Activated CD4-positive, CD25-positive, alpha-beta regulatory T cell treated with anti-CD3 and anti-CD28 coated beads, Interleukin-2, amount 50 U/mL, for 24 hours (primary cell): ENCODE measurements at places on chromosomes 6 and 20.

GRCh38 chr6:147057188-147057587 lies 147.0 kb upstream of the STXBP5 start:
- no peak for ATAC-seq

DNA sequence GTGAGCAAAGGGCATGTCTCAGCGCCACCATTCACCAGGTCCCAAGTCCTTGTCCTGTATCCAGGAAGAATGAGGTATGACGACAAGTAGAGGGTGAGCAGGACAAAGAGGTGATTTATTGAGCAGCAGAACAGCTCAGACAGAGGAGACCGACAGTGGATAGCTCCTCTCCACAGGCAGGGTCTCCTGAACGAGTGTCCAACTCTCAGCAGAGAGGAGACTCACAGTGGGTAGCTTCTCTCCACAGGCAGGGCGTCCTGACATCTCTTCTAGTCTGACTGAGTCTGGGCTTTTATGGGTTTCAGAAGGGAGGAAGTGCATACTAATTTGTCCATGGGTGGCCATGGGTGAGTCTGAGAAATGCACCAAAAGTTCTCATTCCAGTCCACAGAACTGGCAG lies 204.7 kb downstream of the ANKRD60 start:
- ATAC-seq, result no peak

DNA sequence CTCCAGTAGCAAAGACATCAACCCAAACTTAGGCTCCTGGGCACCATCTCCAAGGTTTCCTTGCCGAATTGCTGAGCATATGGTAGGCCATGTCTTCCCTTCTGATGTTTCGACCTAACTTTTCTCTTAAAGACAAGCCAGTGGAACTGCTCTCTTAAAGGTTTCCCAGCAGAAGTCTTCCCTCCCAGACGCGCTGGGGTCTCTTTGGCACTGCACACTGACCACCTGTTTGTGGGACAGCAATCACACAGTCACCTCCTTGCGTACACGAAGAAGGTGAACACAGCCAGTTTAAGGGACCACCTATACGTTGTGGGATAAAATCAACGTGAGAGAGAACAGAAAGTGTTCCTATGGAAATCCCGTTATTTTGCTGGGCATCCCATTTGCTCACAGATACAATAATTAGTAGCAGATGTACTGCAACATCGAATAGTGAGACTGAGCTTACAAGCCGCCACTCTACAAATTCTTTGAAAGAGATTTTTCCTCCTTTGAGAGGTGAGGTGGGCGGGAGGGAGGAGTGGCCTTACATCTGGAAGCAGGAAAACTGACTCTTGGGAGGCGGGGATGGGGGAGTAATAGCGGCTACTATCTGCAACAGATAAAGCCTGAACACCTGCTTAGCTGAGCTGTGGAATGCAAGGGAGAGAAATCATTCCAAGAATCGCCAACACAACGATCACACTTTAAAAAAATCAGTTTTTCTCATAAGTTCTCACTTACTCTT lies 9.9 kb downstream of the GRIK2 start:
- no peak for ATAC-seq

DNA sequence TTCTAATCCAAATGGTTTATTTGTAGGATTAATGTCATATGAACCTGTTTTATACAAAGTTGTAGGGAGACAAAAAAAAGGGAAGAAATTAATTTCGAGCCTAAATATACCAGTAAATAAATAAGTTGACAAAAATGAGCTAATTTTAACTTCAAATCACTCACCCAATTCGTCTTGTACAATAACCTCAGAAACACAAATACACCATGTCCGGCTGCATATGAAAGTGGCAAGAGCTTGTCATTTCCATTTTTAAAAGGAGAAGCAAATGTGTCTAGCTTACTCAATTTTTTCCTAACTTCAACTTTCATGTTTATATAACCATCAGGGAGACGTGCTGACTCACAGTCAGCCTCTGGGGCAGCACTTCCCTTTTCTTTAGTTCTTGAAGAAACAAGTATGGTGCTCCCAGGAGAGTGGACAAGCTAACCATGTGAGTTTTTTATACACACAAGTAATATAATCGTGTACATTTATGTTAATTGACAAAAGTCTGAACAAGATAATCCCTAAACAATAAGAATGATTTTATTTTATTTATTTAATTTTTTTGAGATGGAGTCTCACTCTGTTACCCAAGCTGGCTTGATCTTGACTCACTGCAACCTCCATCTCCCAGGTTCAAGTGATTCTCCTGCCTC lies 55.5 kb upstream of the SGK1 start:
- peak; percentile 53 for ATAC-seq

DNA sequence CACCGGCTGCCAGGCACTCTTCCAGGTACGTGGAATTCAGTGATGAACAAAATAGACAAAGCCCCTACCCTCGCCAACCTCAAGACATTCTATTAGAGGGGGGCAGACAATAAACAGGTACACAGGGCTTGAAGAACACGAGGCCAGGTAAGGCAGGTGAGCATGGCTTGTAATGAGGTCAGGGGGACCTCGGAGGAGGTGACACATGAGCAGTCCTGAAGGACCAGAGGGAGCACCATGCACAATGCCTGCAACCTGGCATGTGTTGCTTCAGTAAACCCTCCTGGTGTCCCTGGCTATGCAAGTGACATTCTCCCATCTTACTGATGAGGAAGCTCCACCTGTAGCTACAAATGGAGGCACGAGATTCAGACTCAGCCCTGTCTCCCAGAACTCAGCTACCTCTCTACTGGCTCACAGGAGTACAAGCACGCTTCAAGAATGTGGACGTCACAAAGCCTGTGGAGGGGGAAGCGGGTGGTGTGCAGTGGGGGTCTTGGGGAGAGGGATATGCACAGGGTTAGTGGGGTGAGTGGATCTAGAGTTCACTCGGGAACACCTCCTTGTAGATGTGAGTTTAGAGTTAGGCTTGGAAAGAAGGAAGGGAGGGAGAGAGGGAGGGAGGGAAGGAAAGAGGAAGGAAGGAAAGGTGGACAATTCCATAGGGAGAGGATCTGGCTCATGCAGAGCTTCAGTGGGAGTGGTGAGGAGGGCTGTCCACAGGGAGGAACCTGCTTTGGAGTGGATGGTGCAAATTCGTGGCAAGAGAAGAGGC lies 7.6 kb upstream of the MAPK13 start:
- ATAC-seq, result no peak

DNA sequence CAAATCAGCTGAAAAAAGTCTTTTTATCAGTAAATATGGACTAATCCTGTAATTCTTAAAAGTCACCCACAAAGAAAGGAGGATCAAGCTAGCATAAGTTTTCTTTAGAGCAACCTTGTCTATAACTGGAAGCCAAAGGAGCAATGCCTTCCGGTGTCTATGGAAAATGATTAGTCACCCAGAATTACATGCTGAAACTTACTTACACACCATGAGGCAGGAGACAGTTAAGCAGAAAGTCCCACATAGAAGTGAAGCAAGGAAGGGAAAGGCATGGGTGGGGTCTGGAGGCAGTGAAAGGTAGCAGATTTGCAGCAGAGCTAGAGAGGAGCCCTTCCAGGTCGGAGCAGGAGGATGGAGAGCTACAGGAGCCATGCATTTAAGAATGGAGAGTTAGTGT lies 153.7 kb upstream of the RIPOR2 start:
- no peak for ATAC-seq

GRCh38 chr6:157012355-157012754 lies 235.2 kb downstream of the ARID1B start:
- ATAC-seq, result no peak

DNA sequence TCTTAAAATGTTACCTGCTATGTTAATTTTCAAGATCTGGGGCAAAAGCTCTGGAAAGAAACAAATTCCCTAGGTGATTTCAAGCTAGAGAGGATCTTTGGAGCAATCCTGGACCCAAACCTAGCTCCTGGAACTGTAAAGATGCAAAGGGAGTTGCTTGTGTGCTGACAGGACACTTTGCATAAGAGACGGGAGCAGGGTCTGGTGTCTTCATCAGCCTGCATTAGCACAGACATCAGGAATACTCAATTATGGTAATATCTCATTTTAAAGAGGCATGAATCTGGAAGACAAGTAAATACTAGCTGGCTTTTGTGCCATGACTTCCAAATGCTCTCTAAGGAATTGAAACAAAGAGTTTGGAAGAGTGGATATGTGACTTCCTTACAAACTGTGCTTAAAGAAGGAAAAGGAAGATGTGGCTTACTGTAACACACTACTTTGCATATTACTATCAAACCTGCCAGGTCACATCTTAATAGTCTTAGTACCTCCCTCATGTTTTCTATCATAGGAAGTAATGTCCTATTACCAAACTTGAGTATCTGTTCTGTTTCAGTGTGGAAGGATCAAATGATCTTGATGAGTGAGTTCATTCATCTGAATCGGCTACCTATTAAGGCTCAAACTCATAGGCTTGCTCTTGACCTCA lies 193.4 kb downstream of the ALDH8A1 start:
- ATAC-seq, result no peak

DNA sequence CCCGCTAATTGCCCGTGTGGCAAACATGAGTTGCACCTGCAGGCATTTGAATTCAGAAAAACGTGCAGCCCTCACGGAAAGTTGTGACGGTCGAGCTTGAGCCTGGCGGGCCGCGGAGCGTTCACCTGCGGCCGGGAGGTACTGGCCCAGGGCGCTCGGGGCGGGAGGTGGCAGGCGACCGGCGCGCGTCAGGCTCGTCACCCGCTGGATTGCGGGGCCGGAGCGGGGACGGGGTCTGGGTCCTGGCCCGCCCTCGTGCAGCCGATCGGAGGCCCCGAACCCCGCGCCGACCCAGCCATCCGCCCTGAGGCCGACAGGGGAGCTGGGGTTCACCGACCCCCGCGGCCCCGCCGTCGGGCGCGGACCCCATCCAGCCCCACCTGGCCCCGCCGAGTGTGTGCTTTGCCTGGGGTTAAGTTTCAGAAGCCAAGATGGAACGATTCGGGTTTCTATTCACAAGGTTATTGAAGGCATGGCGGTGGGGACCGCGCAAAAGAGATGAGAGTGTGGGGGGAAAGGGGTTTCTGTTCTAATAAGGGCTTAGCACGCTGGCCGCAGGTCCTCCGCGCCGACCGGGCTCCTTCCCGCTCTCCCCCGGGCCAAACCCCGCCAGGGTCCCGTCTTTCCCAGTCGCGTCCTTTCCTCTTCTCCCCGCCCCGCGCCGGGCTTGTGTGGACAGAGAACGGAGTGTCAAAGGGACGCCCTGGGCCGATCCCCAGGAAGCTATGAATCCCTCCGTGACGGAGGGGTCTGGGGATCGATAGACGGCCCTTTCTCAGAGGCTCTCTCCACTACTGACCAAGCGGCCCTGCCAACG lies 1.6 kb upstream of the HEY2 start:
- ATAC-seq, result no peak

DNA sequence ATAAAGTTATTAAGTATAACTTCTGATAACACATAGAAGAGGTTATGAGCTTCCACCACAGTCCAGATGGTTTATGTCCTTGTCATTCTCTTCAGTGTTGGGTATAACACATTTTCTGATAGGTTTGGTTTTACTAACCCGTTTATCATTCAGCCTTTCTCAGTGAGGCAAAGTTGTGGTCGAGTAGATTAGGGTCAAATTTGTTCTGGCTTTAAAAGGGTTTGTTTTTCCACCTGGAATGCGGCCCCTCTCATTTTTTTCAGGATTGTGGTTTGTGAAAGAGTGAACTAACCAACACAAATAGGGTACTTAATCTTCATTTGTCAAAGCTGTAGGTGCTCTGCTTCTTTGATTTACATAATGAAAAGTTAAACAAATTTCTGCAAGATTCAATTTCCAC lies 204.2 kb upstream of the ASCC3 start:
- no peak for ATAC-seq

DNA sequence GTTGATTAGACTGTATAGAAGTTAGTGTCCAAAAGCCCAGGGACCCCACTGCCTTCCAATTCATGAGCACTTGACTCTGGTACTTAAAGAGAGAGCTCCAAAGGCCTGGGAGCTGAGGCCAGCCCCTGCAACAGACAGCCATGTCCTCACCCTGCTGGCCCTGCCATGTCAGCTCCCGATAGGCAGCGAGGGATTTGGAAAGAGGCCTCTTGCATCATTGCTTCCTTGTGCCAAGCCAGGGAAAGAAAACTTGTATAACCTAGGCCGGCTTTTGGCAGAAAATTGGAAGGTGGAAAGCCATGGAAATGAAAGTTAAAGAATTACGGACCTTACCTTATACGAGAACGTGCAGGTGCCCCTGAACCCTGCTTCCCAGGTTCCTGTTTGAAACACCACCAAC lies 8.4 kb upstream of the PCK1 start:
- no peak for ATAC-seq

DNA sequence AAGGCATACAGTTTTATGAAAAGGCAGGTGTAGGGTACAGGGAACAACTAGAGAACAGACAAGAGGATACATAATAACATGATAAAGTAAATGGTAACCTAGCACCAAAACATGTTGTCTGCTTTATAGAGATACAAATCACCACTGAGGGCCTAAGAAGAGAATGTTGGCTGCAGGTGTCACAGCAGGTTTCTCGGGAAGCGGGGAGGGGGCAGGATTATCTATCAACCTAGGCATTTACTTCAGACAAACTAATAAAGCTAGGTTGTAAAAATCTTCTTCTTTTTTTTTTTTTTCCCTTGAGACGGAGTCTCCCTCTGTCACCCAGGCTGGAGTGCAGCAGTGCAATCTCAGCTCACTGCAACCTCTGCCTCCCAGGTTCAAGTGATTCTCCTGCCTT lies 22.7 kb downstream of the PIM1 start:
- no peak for ATAC-seq

- ATAC-seq, result no peak
Measured at GRCh38 chr6:34102696-34103095, 43.2 kb downstream of the GRM4 start.
